ENCODE measurements at places on chromosomes 12 and 14.

DNA sequence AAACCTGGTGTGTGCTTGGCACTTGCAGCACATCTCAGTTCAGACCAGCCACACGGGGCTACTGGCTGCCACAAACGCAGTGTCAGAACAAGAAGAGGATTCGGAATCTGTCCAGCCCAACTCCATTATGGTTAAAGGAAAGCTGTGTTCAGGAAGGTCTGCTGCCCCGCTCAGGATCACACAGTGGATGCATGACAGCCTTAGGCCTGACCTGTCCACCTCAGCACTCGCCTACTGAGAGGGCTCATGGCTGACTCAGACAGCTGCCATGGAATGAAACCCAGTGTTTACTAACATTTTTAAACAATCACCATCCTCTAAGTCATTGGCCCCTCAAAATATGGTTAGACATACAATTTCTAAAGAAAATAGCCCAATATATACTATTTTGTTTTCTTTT is 5.6 kb upstream of the NIN start:
- no peak for DNase-seq

GRCh38 chr12:100382338-100382737 is 25.5 kb downstream of the SLC17A8 start:
- no peak for DNase-seq

- peak; percentile 77 for DNase-seq
Measured at GRCh38 chr14:99479906-99480869, at the start of gene SETD3. Gene SETD3 (minus strand): TSS chr14:99480859. CDS start chr14:99465805, 15,054 bp downstream.

GRCh38 chr12:94806617-94807016 is 156.3 kb upstream of the TMCC3 start:
- no peak for DNase-seq

- no peak for DNase-seq
Measured at GRCh38 chr14:21037156-21037555, 2.5 kb upstream of the RNASE13 start.

GRCh38 chr12:120228291-120229070 is 27.6 kb upstream of the RPLP0 start:
- no peak for DNase-seq

GRCh38 chr12:125267114-125267513 is 201.9 kb downstream of the AACS start:
- DNase-seq: no peak

- DNase-seq: no peak
Measured at GRCh38 chr12:2877953-2878732, 1.1 kb downstream of the RHNO1 start.

DNA sequence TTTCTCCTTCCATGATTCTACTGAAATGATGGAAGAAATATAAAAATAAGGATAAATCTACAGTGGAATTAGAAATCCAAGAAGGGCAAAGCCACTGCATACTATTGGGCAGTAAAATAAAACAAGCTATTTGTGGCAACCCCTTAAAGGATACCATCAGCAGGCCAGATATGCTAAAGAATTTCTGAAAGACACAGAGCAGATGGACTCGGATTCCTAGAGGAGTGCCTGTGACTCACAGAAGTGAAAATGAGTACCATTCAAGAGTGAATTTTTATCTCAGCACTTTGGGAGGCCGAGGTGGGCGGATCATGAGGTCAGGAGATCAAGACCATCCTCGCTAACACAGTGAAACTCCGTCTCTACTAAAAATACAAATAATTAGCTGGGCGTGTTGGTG is 318.1 kb downstream of the LRIG3 start:
- DNase-seq: no peak

GRCh38 chr14:69101331-69101826 is 51.5 kb downstream of the DCAF5 start:
- DNase-seq: no peak

DNA sequence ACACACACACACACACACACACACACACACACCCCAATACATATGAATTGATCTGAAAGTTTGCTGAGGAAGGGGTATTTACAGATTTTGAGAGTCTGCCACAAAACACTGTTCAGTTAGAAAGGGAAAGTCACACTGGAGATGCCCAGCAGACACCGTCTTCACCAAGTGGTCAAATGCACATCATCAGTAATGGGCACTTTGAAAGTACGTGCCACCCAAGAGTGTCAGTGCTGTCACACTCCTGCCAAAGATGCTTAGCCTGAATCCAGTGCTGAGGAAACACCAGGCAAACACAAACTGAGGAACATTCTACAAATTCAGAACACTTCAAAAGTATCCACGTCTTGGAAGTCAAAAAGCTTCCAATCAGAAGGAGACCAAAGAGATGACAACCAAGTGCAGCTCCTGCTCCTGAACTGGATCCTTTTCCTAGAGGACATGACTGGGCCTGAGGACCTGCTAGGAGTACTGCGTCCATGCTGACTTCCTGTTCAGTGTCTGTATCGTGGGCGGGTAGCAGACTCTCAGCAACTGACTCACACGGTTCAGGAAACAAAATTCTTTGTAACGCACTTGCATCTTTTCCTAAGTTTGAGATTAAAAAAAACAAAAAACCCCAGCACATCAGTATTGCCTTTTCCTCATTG is 18.6 kb downstream of the PSMC1 start:
- DNase-seq: no peak

GRCh38 chr12:88325076-88325815 is 183.1 kb downstream of the TMTC3 start:
- no peak for DNase-seq

DNA sequence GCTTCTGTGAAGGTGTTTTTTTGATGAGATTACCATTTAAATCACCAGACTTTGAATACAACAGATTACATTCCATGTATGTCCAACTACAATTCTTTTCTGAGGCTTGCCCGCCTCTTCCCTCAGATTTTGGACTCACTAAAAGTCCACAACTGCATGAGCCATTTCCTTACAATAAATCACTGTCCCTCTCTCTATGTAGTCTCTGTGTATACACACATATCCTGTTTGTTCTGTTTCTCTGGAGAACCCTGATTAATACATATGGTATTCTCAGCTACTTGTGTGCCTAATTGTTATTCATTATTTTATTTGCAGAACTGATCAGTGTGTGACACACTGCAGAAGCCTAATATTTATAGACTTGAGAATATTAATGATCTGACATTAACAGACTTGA is 2.4 kb upstream of the MIPOL1 start:
- no peak for DNase-seq

DNA sequence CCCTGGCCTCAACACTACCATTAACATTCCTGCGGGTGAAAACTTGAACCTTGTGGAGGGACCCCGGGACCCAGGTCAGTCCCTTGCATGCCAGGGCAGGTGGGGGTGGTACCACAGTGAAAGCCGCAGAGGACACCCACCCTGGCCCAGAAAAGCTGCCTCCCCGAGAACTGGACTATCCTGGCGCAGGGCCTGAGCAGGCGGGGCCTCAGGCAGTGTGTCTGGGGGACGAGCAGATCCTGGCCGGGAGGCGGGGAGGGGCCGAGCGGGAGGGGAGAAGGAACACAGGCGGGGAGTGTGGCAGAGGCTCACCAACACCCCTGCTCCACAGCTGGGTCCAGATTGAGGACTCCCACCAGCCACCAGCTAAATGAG is 10.0 kb downstream of the AHNAK2 start:
- peak; percentile 94 for DNase-seq

- DNase-seq: no peak
Measured at GRCh38 chr12:42683933-42684801, 94.6 kb upstream of the PRICKLE1 start.

DNA sequence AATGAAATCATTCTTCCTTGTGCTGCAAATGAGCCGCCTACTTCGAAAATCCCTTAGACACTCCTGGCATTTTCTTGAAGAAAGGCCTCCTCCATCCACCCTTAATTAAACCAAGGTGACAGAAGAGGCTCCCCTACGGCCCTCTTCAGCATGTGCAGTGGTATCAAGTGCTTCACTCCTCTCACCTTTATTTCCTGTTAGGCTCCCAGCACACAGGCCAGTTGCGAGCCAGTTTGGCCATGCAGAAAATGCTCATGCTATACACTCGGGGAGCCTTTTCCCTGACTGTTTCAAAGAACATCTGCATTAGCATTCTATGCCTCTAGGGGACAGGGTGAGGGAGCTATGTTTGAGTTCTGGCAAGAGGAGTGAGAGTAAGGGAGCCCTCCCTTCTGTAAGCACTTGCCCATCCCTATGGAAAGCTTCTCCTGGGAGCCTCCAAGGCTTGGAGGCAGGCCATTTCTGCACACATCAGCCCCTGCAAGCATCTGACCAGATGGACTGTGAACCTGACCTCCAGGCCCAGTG is 291.5 kb downstream of the RPS29 start:
- DNase-seq: no peak

DNA sequence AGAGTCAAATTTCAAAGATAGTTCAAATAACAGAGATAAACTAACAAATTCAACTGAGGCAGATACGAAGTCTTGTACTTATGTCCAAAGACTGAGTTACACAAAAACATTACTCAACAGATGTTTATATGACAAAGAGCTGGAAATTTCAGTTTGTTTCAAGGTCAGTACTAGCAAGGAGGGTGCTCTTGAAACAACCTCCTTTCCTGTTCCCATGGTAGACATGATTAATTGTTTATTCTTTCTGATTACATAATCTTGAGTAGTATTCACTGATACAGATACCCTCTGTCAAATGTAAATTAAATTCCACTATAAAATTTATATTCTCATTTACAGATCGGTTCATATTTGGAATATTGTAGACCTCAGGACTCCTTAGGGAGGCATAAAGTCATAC is 23.4 kb downstream of the TSPAN8 start:
- DNase-seq: no peak

- no peak for DNase-seq
Measured at GRCh38 chr12:118402251-118402650, 25.9 kb downstream of the SUDS3 start.

- DNase-seq: no peak
Measured at GRCh38 chr12:93174048-93174447, 203.7 kb upstream of the NUDT4 start.

- no peak for DNase-seq
Measured at GRCh38 chr12:79549531-79550271, 141.1 kb downstream of the PAWR start.

Measured in RWPE2 (cell line).